Aorta (tissue), 5 donors: ENCODE measurements at places on chromosomes 6 and 20. TPM values are rescaled to one million over a fixed set of nuclear protein-coding genes. Genes with fewer than 3 reads are reported as not detected.

GINS1 gene
- 1.3 TPM for polyA plus RNA-seq

AIF1 gene
- 38.2 TPM for polyA plus RNA-seq

DNA sequence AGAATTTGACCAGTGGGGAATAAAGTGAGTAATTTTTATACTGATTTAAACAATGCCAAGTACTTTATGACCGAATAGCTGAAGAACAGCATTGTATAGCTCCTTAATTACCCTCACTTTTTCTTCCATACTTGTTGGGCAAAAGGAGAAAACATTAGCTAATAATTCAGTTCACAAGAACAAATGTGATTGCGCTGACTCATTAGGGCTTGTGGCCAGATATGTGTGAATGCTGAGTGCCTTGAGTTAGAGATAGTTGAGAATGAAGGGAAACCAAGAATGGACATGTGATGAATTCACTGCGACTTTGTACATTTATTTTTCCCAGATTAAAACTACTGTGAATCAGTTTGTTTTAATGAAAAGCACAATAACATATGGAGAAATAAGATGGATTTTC is 669.4 kb downstream of the TFAP2A start:
- H3K4me1 ChIP-seq = no peaks in the 10 kb centered on the region
- H3K27ac ChIP-seq = no peak overlapping the region
- no peaks in the 10 kb centered on the region for H3K36me3 ChIP-seq
- no peak overlapping the region for H3K4me3 ChIP-seq
- no peak for DNase-seq

DNA sequence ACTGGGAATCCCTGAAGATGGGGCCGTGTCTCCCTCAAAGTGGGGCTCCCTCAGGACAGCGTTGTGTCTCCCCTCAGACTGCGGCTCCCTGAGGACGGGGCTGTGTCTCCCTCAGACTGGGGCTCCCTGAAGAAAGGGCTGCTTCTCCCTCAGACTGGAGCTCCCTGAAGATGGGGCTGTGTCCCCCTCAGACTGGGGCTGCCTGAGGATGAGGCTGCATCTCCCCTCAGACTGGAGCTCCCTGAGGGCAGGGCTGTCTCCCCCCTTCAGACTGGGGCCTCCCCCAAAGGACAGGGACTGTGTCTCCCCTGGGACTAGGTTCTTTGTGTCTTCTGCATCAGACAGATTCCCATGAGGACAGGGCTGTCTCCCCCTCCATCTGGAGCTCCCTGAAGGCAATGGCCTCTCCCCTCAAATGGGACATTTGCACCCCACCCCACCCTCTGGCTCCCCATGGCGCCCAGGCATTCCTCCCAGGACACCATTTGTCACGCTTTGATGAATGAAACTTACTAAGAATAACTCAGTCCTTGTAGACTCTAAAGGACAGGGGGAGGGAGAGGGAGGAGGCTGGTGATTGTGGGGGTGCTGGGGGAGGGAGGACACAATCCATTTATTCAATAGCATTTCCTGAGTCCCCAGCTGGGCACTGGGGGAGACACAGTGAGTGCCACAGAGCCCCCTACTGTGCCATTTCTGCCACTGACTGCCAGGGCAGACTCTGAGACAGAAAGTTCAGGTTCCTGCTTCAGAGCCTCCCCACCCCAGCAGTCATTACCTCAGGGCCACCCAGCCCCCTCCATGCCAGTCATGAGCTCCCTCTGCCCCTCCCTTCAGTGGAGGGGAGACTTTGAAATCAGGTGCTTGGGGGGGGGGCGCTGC is 122.4 kb downstream of the MRPL14 start:
- H3K27me3 ChIP-seq = no peaks in the 10 kb centered on the region
- no peak overlapping the region for H3K4me3 ChIP-seq
- H3K4me1 ChIP-seq = no peaks in the 10 kb centered on the region
- no peaks in the 10 kb centered on the region for H3K36me3 ChIP-seq
- peak; percentile 46 for DNase-seq

DNA sequence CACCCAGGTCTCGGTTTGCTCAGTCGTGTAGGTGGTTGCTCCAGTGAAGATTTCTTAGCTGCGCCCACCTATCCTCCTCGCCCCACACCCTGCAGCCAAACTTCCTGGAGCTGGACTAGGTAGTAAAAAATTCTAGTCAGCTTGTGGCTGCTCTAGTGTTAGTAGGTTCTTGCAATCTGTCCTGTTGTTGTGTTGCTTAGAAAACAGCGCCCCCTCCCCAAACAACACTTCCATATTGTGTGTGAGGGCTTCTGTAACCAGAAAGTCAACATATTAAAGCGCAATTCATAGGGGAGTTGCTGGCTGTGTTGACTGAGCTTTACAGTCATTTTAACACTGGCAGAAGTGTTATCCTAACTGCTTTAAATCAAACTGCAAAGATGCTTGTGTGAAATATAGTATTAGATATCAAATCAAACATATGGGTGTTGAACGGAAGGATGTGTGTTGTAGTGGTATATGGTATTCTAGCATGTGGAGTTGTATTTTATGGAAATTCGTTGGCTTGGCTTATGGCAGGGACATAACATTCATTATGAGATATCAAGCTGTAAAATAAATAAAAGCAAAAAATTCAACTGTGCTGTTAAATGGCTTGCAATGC is 122.5 kb downstream of the ARID1B start:
- no peaks in the 10 kb centered on the region for H3K36me3 ChIP-seq

- H3K36me3 ChIP-seq = no peaks in the 10 kb centered on the region
- H3K27ac ChIP-seq = no peak overlapping the region
- DNase-seq = no peak
- no peak overlapping the region for H3K4me3 ChIP-seq
- no peaks in the 10 kb centered on the region for H3K27me3 ChIP-seq
These were observed 131.6 kb downstream of the PTPRT start for GRCh38 chr20:43058077-43058476.

DNA sequence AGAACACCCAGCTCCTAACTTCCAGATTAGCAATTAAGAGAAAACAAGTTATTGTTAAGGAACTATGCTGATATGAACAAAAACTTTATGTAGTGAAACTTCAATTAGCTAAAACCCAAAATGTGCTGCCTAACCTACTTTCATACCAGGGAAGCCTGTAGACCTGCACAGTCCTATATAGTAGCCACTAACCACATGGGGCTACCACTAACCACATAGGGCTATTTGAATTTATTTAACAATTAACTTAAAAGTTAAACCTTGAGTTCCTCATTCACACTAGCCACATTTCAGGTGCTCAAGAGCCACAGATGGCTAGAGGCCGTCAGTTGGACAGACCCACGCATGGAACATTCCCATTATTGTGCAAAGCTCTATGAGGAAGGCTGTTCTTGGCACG is 72.4 kb upstream of the LAMP5 start:
- peaks cover 3% of the 10 kb centered on the region for H3K36me3 ChIP-seq
- H3K4me1 ChIP-seq = no peaks in the 10 kb centered on the region
- H3K27ac ChIP-seq = no peak overlapping the region
- H3K27me3 ChIP-seq = no peaks in the 10 kb centered on the region
- DNase-seq = no peak
- no peak overlapping the region for H3K4me3 ChIP-seq

- H3K36me3 ChIP-seq = no peaks in the 10 kb centered on the region
- no peak for DNase-seq
- no peaks in the 10 kb centered on the region for H3K4me1 ChIP-seq
- H3K27me3 ChIP-seq = no peaks in the 10 kb centered on the region
These were observed 552.4 kb downstream of the RFPL4B start for GRCh38 chr6:112899541-112899940.

GRCh38 chr6:128518434-128519131 is 1.8 kb downstream of the PTPRK start:
- no peaks in the 10 kb centered on the region for H3K36me3 ChIP-seq
- no peaks in the 10 kb centered on the region for H3K4me1 ChIP-seq
- no peak overlapping the region for H3K27ac ChIP-seq
- H3K4me3 ChIP-seq = peak overlapping the region; percentile 68

DNA sequence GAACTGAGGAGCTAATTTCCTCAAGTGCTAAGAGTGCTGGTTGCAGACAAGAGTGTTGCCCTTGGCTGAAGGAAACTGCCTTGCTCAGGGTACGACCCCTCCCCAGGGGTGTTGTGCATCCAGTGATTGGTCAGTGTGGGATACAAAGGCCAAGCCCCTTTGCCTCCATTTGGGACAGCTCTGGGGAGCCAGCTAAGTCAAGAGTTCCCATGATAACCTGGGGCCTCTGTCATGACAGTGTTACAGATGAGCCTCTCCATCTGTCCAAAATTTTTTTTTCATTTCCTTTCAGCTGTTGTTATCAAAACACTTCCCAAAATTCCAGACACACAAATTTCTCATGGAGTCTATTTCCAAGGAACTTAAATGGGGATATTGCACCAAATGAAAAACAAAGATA is 93.3 kb downstream of the HS3ST5 start:
- DNase-seq = no peak
- no peaks in the 10 kb centered on the region for H3K27me3 ChIP-seq
- no peak overlapping the region for H3K4me3 ChIP-seq
- no peaks in the 10 kb centered on the region for H3K4me1 ChIP-seq
- H3K36me3 ChIP-seq = no peaks in the 10 kb centered on the region

SLC44A4 gene
- polyA plus RNA-seq = 0.31 TPM

DNA sequence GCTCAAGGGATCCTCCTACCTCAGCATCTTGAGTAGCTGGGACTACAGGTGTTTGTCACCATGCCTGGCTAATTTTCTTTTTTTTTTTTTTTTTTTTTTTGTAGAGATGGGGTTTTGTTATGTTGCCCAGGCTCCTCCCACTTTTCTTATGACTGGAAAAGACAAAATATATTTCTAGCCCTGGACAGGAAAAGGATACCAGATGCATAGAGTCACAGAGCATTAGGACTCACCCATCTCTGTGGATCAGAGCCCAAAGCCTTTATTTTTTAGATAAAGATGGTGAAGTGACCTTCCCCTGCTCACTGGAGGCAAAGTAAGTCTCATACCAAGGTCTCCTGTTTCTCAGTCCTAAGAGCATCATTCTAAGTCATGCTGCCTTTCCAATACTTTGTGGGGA is 3.4 kb downstream of the TRIM10 start:
- DNase-seq = no peak
- no peaks in the 10 kb centered on the region for H3K27me3 ChIP-seq
- H3K27ac ChIP-seq = no peak overlapping the region
- no peaks in the 10 kb centered on the region for H3K36me3 ChIP-seq
- no peaks in the 10 kb centered on the region for H3K4me1 ChIP-seq

BMP6 gene
- polyA plus RNA-seq = 3.6 TPM

GRCh38 chr6:45002390-45003105 is 325.6 kb upstream of the RUNX2 start:
- no peaks in the 10 kb centered on the region for H3K4me1 ChIP-seq
- no peak overlapping the region for H3K27ac ChIP-seq
- H3K36me3 ChIP-seq = no peaks in the 10 kb centered on the region
- no peaks in the 10 kb centered on the region for H3K27me3 ChIP-seq
- H3K4me3 ChIP-seq = no peak overlapping the region

TXNDC5 gene
- polyA plus RNA-seq = 62.5 TPM

GRCh38 chr6:150288456-150288855 is 80.4 kb upstream of the IYD start:
- no peaks in the 10 kb centered on the region for H3K36me3 ChIP-seq
- no peaks in the 10 kb centered on the region for H3K4me1 ChIP-seq
- H3K4me3 ChIP-seq = no peak overlapping the region
- DNase-seq = no peak

MYCT1 gene
- 2.0 TPM for polyA plus RNA-seq

DNA sequence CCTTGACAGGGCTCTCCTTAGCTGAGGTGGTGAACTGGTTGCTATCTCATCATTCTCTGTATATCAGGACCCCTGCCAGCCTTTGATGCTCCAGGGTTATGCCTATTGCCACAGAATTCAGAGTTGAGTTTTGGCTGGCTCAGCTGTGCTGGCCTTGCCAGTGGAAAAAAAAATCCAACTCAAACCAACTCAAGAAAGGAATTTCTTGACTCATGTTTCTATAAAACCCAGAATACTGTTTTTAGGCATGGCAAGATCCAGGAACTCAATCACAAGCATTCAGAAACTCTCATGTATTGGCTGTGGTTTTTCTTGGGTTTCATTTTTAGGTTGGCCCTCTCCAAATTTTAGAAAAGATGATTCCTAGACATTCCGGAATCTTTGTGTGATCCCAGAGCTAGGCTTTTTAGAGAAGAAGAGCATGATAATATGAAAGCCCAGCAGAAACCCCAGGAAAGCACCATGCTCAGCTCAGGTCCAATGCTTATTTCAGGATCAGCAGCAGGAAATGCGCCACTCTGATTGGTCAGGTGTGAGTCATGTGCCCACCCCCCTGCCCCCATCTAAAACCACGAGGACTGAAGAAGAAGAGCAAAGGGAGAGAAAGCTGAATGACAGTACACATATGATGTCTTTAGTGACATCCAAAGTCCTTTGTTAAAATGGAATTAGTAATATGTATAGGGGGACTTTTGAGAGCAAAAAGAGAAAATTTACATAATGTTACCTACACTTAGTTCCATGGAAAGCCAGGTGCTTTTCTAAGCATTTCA is 122.9 kb downstream of the RNF144B start:
- H3K36me3 ChIP-seq = no peaks in the 10 kb centered on the region
- peak overlapping the region; percentile 61 for H3K27ac ChIP-seq
- DNase-seq = no peak
- H3K27me3 ChIP-seq = no peaks in the 10 kb centered on the region
- peaks cover 4% of the 10 kb centered on the region for H3K4me1 ChIP-seq

GRCh38 chr6:28985462-28986164 is 19.5 kb downstream of the ZNF311 start:
- no peaks in the 10 kb centered on the region for H3K36me3 ChIP-seq
- H3K4me3 ChIP-seq = peak overlapping the region; percentile 95
- DNase-seq = peak; percentile 92
- H3K4me1 ChIP-seq = peaks cover 2% of the 10 kb centered on the region
- H3K27me3 ChIP-seq = no peaks in the 10 kb centered on the region
- H3K27ac ChIP-seq = peak overlapping the region; percentile 85

TNFRSF6B gene
- 2.1 TPM for polyA plus RNA-seq

GRCh38 chr20:21106171-21107017 is at the start of gene LINC00237:
TSS of gene LINC00237 (minus strand) at chr20:21106358.
- no peak within 1 kb of the TSS for H3K27ac ChIP-seq
- no peaks in the 10 kb centered on the region for H3K4me1 ChIP-seq
- no peaks in the 10 kb centered on the region for H3K27me3 ChIP-seq

CCM2L gene
- polyA plus RNA-seq = 0.88 TPM

DNA sequence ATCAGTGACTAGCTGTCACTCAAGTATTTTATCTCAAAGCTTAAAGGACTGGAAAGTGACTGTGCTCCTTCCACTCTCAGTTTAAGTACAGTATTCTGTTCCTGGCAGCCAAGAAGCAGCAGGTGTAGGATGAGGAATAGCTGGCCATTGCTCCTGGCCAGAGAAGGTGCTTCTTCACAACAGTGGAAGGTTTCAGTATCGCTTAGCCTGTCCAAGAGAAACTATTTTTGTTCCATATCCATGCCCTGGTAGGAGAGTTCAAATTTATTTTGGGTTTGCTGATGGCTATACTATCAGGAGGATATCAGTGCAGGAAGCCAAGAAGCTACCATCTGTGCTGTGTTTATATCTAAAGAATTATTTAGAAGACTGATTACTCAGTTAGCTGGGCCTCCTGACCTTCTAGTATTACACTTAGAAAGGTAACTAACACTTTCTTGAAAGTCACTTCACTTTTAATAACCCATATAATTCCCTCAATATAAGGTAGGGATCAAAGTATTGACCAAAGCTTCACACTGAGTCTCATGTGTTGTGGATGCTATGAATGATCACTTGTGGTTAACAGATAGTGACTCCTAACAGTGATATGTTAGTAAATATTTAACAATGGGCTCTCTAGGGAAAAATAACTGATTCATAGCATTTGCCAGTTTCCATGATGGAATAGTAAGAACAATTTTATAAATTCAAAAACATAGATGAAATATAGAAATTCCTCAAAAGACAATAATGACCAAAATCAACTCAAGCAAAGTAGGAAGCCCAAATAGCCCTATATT is 99.9 kb downstream of the AIG1 start:
- peaks cover 3% of the 10 kb centered on the region for H3K36me3 ChIP-seq
- no peak for DNase-seq
- H3K4me3 ChIP-seq = no peak overlapping the region
- peaks cover 4% of the 10 kb centered on the region for H3K4me1 ChIP-seq

CRISP2 gene
- not detected for polyA plus RNA-seq
